ENCODE measurements at places on chromosomes 6 and 20. TPM values are rescaled to one million over a fixed set of nuclear protein-coding genes. Genes with fewer than 3 reads are reported as not detected.

The SCUBE3 gene
- 0.02 TPM for total RNA-seq

The AKIRIN2 gene
- total RNA-seq, result 43.8 TPM

The SLC2A10 gene
- not detected for total RNA-seq

- H3K27ac ChIP-seq, result no peak overlapping the region
- no peak overlapping the region for H3K4me3 ChIP-seq
- H3K36me3 ChIP-seq, result no peaks in the 10 kb centered on the region
- H3K27me3 ChIP-seq, result peaks cover 6% of the 10 kb centered on the region
- DNase-seq, result no peak
These were observed 220.2 kb upstream of the EXOC2 start for GRCh38 chr6:912871-913835.

The NRSN1 gene
- not detected for total RNA-seq

The ABHD16B gene
- total RNA-seq, result not detected
